ENCODE measurements at places on chromosomes 5 and 9.

GRCh38 chr5:59418808-59419207 is 474.7 kb downstream of the PDE4D start:
- no peak for DNase-seq

DNA sequence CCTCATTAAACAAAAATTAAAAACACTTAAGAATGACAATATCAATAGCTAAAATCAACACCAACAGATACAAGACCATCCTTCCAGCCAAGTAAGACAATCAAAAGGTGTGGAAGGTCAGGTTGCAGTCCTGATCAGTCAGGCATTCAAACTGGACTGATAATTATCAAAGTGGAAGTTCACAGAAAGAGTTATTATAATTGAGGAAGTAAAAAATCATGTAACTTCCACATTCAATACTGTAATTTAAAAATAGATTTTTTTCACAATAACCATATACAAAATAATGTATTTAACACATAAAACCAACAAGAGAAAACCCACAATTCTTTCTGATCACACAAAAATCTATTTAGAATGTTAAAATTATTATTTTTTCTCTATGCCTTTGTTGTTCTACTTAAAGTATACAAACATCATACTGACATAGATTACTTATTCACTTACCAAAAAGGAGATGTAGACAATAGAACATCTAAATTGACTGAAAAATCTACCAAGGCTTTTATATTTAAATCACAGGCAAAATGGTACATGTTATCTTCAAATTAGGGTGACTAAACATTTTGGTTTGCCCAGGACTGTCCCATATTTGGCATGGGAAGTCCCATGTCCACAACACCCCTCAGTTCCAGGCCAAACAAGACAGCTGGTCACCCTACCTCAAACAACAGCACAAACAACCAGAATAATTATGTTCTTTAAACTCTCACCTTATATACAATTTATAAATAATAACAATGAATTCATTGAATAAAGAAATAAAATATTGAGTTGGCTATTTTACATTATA is 142.5 kb upstream of the SLC24A2 start:
- no peak for DNase-seq

DNA sequence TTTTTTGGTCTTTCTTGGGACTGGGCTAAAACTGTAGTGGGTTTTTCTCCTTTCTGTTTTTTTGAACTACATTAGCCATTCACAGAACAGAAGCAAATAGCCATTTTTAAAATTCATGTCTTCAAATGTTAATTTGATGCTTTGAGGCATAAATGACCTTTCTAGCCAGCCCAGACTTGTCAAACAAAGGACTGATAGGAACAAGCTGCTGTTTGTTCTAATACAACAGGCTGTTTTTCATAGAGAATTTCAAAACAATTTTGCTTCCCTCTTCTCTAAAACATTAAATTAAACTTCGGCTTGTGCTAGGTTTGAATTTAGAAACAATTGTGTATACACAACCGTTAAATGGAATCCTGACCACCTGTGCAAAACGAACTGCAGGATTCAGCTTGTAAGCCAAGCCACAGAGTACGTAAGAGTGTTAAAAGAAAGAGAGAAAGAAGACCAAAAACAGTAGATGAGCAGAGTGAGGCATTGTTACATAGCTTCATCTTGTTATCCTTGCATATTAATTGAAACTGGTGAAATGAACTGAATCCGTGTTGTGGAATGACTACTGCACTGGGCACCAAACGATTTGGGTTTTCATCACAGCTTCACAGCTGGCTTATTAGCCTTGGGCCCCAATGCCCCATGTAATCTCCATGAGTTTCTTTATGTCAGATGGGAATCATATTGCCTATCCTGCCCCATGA is 100.0 kb downstream of the ZSWIM6 start:
- no peak for DNase-seq

DNA sequence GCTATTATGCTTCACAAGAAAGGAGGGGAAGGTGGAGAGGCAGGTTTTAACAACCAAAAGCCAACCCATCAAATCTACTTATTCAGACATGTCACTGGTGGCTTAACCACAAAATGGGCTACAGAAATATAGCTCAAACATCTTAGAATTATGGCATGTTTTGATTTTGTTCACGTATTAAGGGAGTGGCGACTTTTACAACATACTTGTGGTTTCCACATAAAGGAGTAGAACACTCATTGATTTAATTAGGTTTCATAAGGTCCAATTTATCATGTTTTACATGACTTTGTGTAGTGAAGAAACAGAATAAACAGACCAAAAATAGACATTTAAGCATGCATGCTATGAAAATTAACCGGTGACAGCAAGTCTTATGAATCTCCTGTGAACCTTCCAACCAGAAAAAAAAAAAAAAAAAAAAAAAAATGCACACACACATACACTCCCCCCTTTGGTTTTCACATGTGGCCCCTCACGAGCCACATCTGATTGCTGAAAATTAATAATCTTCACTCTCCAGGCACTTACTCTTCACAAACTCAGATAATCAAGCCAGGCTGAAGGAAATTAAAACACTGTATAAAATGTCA is 5.4 kb downstream of the ZNF608 start:
- no peak for DNase-seq

- DNase-seq: no peak
Observed at GRCh38 chr5:160675988-160676387, 176.0 kb downstream of the ATP10B start.

DNA sequence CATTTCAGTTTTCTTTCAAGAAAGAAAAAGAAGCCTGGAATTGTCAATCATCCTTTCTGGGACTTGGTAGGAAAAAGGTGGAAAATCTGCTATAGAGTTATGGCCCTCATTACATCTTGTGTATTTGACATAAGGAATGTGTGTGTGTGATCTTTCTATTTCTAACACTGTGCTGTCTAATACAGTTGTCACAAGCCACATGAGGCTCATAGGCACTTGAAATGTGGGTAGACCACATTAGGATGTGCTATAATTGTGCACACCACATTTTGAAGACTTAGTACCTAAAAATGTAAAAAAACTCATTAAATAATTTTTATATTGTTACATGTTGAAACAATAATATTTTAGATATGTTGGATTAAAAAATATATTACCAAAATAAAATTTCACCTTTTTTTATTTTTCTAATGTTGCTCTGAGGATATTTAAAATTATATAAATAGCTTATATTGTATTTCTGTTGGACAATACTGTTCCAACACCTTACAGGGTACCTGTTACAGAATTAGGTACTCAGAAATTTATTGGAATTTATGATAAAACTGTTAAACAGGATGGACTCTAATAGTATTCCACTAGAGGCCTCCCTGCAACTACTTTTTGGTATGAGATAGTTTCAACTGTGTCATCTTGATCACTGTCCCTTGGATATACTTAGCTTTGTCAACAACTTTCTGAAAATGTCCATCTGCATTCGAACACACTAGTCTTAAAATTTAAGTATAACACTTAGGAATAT is 18.4 kb downstream of the MSANTD3 start:
- no peak for DNase-seq

DNA sequence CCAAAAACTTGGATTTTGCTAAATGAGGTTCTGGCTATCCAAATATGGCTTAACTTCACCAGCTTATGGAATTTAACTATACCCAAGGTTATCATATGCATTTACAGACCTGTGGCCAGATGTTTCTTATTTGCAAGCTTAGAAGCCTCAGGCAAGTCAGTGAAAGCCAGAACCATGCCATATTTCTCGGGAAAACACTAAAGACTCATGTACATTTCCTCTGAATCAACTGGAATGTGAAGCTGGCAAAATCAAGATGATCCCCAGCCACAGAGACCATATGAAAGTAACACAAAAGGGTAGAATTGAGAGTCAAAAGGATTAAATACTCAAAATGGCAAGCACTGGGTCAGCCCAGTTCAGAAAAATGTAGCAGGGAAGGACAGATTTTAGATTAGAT is 76.4 kb upstream of the SLC1A1 start:
- DNase-seq: no peak

- DNase-seq: peak; percentile 58
Observed at GRCh38 chr5:80083101-80083890, 48.1 kb downstream of the THBS4 start.

DNA sequence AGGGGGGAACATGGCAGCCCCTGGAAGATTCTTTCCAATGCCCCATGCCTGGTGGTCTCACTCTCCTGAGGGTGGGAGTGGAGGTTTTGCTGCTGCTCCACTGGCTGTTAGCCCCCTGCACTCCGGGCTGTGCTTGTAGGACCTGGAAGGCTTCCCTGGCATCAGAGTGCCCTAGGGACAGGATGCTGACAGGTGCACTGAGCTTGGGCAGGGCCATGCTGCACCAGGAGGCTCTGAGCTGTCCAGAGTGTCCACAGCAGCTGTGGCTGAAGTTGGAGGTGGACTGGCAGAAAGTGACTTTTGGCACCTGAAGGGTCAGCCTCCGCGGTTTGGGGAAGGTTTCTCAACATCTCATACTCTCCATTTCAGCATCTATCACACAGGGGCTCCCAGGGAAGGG is 249.1 kb downstream of the GADD45G start:
- peak; percentile 14 for DNase-seq

GRCh38 chr5:180194410-180195345 is 14.3 kb downstream of the RASGEF1C start:
- DNase-seq: no peak

DNA sequence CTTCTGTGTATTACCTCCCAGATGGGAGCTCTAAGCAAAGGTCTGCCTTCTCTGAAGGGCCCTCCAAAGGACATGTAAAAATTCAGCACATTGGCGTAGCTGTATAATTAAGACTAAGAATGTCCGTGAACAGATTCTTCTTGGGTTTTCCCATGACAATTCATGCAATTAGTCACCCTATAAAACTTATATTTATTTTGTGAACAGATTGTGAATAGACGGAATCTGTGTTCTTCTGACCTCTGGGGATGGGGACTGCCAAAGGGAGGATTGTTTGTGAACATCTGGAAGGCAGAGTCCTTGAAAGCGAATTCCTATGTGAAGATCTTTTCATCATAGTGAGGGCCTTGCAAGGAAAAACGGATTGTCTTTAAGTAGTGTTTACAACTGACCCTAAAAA is 111.3 kb downstream of the EGFLAM start:
- no peak for DNase-seq

DNA sequence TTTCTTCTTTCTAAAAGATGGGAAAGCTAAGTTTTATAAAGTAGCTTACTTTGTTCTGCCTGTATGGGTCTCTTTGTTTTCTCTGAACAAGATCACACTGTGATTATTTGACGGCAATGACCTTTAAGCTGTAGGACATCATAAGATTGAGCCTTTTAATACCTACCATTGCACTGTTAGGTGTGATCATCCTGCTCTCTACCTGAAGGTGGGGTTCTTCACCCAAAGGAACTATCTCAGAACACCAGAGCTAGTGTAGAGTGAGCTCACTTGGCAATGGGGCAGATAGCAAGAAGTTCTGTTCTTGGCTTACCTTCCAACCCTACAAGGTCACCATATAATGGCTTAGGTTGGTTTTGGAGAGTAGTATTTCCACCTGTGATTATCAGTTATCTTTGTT is 200.2 kb downstream of the SPATA31D1 start:
- no peak for DNase-seq

GRCh38 chr5:1241509-1242080 is 16.4 kb downstream of the SLC6A18 start:
- DNase-seq: no peak

DNA sequence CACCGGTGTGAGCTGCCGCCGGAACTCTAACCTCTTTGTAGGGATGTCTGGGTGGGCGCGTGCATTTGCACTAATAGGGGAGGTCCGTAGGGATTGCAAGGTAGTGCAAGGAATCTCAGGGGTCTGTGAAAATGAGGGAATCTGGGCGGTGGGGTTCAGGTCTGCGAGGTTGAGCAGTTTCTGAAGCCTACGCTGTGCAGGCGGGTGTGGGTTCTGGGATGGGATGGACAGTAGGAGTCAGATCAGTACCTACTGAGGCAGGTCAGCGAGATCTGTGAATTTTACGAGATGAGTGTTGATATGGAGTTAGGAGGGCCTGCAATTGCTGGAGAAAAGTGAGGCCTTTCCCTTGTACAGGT is 856 bp upstream of the ATOSB start:
- no peak for DNase-seq

- no peak for DNase-seq
Observed at GRCh38 chr9:95552814-95553546, 36.2 kb upstream of the PTCH1 start.

GRCh38 chr9:81490605-81491331 is 198.6 kb downstream of the TLE1 start:
- DNase-seq: no peak

GRCh38 chr5:10329446-10329819 is 21.7 kb upstream of the CMBL start:
- DNase-seq: no peak

GRCh38 chr9:35227284-35227683 is 65.5 kb downstream of the UNC13B start:
- DNase-seq: no peak

DNA sequence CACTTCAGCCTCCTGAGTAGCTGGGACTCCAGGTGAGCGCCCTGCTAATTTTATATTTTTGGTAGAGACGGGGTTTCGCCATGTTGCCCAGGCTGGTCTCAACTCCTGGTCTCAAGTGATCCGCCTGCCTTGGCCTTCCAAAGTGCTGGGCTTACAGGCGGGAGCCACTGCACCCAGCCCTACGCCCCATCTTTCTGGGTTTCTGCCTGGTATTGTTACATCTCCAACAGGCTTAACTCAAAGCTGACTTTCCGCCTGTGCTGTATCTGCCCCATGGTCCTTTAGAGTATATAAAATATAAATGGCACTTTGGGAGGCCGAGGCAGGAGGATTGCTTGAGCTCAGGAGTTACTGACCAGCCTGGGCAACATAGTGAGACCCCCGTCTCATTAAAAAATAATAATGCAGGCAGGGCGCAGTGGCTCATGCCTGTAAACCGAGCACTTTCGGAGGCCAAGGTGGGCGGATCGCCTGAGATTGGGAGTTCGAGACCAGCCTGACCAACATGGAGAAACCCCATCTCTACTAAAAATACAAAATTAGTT is 36.5 kb upstream of the GLDC start:
- no peak for DNase-seq

DNA sequence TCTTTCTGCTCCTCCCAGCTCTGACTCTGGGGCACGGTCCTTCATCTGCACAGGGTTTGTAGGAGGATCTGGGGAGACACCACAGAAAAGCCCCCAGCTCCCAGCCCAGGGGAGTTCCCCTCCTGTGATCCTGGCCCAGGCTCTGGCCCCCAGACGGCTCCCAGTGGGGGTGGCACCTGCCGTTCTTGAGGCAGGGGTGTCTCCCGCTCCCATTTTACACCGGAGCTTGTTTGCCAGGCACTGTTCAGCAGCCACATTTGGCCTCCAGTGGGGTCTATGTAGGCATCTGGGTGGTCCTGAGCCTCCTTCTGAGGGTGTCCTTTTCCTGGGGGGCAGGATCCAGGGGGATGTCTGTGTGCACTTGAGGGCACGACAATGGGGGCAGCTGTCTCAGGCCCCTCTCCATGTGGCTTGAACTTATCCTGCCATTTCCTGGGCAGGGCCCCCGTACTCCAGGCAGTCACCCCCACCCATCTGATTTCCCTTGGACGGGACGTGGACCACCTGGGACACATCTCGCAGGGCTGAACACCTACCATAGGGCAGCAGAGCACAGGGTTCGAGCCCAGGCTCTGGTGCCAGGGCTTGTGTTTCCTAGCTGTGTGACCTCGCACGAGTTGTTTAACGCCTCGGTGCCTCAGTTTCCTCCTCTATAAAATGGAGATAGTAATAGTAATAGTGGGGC is 275.0 kb upstream of the MVB12B start:
- DNase-seq: no peak

GRCh38 chr9:4024281-4024777 is 275.5 kb downstream of the GLIS3 start:
- DNase-seq: no peak

- DNase-seq: no peak
Observed at GRCh38 chr5:13731121-13731628, 213.3 kb downstream of the DNAH5 start.

- DNase-seq: no peak
Observed at GRCh38 chr5:134411228-134411545, 494 bp downstream of the CDKN2AIPNL start.

All from frontal cortex (tissue), 4 donors.